T-helper 1 cell (primary cell): ENCODE measurements at places on chromosomes 7 and 10.

DNA sequence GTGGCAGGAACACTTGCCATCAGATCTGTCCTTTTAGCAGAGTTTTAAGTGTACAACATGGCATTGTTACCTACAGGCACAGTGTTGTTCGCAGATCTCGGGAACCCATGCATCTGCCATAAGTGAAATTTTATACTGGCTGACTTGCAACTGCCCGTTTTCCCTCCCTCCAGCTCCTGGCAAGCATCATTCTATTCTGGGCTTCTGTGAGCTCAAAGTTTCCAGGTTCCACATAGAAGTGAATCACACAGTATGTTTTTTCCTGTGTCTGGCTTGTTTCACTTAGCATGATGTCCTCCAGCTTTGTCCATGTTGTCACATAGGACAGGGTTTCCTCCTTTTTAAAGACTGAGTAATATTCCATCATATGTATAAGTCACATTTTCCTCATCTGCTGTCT lies 56.6 kb downstream of the C10orf143 start:
- DNase-seq: no peak

DNA sequence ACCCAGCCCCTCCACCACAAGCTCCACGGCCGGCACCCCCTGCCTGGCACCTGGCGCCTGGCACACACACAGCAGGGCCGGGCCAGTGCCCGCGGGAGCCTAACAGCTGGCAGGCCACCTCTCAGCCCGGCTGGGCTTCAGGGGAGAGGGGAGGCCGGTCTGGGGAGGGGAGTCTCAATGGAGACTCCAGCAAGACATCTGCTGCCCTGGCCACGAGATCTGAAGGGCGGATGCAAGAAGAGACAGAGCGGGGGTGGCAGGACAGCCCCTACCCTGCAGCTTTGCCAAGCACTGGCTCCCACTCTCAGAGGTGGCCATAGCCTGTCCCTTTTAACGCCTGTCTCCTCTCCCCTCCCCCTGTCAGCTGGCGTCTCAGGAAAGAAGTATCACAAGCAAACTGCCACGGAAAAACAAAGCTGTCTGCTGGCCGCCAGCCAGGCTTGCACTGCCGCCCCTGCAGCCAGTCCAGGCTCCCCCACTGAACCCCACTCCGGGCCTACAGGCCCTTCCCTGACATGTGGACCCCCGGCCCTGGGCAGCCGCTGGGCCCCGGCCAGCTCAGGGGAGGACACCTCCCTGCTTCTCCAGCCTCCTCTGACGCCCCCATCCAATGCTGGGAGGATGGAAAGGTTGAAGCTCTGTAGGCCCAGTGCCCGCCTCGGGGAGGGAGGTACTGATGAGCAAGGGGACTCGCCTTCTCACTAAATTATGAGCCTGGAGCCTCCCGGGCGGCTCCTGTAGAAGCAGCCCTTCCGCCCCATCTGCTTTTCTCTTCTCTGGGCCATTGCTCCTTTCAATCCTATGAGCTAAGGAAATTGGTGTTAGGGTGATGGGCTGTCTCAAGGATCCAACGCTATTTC lies 178.4 kb downstream of the ARHGAP12 start:
- DNase-seq: no peak

GRCh38 chr10:48820231-48820630 lies 119.4 kb downstream of the LRRC18 start:
- no peak for DNase-seq

DNA sequence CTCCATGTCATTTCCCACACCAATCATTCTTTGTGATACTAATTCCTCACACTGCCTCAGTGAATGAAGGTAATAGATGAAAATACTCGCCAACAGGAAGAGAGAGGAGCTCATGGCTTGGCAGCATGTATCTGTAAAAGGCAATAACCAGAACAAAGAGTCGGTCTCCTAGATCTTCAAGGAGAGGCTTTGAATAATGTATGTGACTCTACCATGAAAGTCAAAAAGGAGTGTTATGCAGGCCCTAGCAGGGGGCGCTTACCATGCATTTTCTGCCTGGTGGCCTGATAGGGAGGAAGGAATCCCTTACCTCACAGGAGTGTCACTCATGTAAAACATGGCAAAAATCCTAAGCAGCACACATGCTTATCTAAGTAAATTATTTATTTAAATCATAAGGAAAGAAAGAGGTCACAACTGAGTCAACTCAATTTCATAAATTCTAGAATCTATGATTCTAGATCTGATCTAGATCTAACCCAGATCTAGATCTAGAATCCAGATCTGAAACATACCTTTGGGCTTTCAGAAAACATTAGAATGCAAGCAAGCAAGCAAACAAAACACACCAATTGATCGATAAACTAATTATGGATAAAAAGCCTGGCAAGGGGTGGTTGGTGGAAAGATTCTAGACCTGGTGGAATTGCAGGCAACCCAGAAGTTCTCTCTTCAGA lies 226.3 kb upstream of the KLF6 start:
- no peak for DNase-seq

- DNase-seq: no peak
Measured at GRCh38 chr10:25556457-25556856, 377.6 kb upstream of the MYO3A start.

- DNase-seq: no peak
Measured at GRCh38 chr7:20509892-20510572, 105.4 kb upstream of the ABCB5 start.

DNA sequence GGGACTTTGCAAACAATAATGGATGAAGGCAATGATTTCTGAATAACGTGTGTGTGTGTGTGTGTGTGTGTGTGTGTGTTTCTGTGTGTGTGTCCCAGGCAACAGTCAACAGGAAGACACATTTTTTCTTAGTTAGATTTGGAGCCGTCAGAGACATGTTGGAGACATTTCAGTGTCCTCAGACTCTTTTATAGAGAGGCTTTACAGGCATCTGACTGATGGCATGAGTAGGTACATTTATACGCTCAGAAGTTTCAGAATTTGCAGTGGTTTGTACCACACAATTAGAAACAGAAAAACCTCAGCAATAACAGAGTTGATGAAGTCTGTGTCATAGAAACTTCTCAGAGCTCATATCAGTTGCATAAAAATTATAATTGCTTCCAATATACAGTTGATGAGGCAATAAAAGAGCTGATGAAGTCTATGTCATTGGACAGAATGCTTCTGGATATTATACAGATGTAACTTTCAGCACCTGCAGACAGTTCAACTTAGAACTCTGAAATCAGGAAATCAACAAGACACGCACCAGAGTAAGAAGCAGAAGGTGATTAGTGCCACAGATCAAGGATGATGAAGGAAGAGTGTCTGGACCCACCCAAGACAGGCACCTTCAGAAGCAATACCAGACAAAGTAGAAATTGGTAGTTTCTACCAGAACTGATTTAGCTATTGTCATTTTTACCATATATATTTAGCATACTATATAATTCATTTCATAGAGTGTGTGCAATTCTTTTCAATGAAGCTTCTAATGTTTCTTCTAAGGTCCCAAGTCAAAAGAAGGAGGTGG lies 104.5 kb upstream of the LYZL1 start:
- DNase-seq: no peak

- no peak for DNase-seq
Measured at GRCh38 chr10:50982989-50983388, 91.3 kb upstream of the PRKG1 start.

- DNase-seq: no peak
Measured at GRCh38 chr7:157797361-157797760, 460.6 kb downstream of the DNAJB6 start.

DNA sequence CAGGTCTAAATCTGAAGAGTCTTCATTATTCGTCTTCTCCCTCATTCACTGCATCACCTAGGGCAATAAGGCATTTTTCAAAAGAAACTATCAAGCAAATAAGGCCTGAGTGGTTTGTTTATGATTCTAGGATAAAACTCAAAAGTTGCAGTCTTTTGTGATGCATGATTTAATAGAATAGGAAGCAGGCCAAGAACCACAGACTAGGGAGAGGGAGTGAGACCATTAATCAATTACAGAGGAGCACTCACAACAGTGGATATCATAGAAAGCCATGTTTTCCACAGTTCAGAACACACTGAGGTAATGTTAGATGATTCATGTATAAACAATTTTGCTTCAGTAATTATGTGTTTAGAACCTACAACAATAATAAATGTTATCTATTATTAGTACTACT lies 87.8 kb upstream of the LRRTM3 start:
- no peak for DNase-seq
